ENCODE measurements at places on chromosomes 7 and 10. TPM values are rescaled to one million over a fixed set of nuclear protein-coding genes. Genes with fewer than 3 reads are reported as not detected.

FOXK1 gene
- total RNA-seq, result 9.7 TPM

GJD4 gene
- not detected for total RNA-seq

AEBP1 gene
- 122 TPM for total RNA-seq

ZNF425 gene
- total RNA-seq, result 4.2 TPM

RABGEF1 gene
- total RNA-seq, result 25.6 TPM

ASL gene
- total RNA-seq, result 35.6 TPM

OGDHL gene
- 0.12 TPM for total RNA-seq

ARHGAP22 gene
- total RNA-seq, result 28.0 TPM

SOSTDC1 gene
- total RNA-seq, result not detected

NEUROG3 gene
- not detected for total RNA-seq

STAM gene
- total RNA-seq, result 17.1 TPM

SEMA3C gene
- total RNA-seq, result 216 TPM

CHAT gene
- not detected for total RNA-seq

NSMCE4A gene
- 4.6 TPM for total RNA-seq

SPAG6 gene
- not detected for total RNA-seq

LSM8 gene
- 42.9 TPM for total RNA-seq

TBXAS1 gene
- 0.60 TPM for total RNA-seq

WDFY4 gene
- total RNA-seq, result not detected

LANCL2 gene
- total RNA-seq, result 23.2 TPM

RRP12 gene
- 12.5 TPM for total RNA-seq

GALNT17 gene
- 0.35 TPM for total RNA-seq

EPC1 gene
- total RNA-seq, result 32.9 TPM

ATOH7 gene
- not detected for total RNA-seq

PTPRE gene
- total RNA-seq, result 0.90 TPM

MYO1G gene
- total RNA-seq, result 0.08 TPM

Measured in smooth muscle cell of the coronary artery (primary cell).